ENCODE measurements at places on chromosomes 1 and 21.

- no peak for DNase-seq
These were observed 73.5 kb upstream of the TMPRSS15 start for GRCh38 chr21:18477043-18477442.

- DNase-seq = no peak
These were observed 26.5 kb downstream of the UTS2 start for GRCh38 chr1:7826363-7826762.

- DNase-seq = no peak
These were observed 1290.7 kb upstream of the ADGRL2 start for GRCh38 chr1:80509965-80510522.

GRCh38 chr1:82153272-82153629 lies 352.5 kb downstream of the ADGRL2 start:
- peak; percentile 3 for DNase-seq

GRCh38 chr1:201221201-201221846 lies 30.7 kb downstream of the IGFN1 start:
- DNase-seq = no peak

GRCh38 chr1:70043804-70044203 lies 161.6 kb downstream of the LRRC40 start:
- peak; percentile 39 for DNase-seq

DNA sequence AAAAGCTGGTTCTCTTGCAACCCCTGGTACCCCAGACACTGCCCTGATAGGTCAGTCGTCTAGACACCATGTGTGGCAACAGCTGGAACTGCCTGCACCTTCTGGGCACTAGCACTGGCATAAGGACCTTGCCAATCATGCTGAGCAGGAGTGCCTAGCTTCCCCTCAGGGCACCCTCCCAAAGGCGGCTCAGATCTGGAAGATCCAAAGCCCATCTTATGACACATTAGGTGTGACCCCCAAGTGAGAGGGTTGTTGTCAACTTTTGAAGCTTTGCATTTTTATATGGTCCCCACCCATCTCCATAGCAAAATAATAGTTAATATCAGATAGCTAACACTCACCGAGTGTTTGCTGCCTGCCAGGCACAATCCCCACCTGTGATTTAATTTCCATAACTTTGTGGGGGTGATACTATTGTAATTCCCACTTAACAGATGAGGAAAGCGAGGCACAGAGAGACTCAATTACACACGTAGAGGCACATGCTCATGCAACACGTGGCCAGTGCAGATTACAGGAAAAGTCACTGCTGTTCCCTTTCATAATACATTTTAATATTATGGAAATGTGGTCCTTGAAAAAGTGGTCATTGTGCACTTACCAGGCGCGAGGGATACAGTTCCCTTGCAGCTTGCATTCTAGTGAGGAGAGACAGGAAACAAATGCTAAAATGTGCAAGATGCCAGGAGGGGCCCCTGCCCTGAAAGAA lies 25.8 kb downstream of the EXOC8 start:
- no peak for DNase-seq

DNA sequence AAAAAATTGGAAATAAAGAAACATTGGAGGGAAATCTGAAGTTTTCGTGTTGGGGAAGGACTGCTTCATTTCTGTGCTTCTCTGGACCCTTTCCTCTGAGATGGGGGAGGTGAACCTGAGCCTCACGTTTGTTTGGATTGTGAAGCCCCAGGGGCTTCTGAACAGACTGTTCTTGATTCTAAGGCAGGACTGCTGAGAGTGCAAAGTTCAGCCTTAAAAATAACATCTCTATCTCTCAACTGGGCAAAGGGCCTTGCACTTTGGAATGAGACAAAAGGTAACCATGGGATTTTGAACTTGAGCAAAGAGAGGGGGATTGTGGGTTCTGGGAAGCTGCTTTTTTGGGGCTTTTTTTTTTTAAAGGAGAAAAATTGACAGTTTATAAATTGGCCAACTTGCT lies 45.0 kb downstream of the GPR88 start:
- DNase-seq = no peak

- no peak for DNase-seq
These were observed 26.3 kb downstream of the USP24 start for GRCh38 chr1:55188909-55189308.

- no peak for DNase-seq
These were observed 39.8 kb upstream of the LRP8 start for GRCh38 chr1:53367503-53368313.

GRCh38 chr21:38142224-38142623 lies 114.6 kb upstream of the KCNJ15 start:
- DNase-seq = no peak

GRCh38 chr1:220880726-220881506 lies 1.7 kb downstream of the HLX start:
- DNase-seq = no peak

DNA sequence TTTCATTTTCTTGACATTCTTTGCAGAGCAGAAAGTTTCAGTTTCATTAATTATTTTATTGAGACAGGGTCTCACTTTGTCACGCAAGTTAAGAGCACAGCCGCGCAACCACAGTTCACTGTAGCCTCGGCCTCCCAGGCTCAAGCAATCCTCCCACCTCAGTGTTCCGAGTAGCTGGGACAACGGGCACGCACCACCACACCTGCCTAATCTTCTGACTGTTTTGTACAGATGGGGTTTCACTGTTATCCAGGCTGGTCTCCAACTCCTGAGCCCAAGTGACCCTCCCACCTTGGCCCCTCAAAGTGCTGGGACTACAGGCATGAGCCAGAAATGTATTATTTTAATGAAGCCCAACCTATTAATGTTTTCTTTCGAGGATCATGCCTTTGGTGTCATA lies 3.0 kb upstream of the SPATC1L start:
- DNase-seq = no peak

DNA sequence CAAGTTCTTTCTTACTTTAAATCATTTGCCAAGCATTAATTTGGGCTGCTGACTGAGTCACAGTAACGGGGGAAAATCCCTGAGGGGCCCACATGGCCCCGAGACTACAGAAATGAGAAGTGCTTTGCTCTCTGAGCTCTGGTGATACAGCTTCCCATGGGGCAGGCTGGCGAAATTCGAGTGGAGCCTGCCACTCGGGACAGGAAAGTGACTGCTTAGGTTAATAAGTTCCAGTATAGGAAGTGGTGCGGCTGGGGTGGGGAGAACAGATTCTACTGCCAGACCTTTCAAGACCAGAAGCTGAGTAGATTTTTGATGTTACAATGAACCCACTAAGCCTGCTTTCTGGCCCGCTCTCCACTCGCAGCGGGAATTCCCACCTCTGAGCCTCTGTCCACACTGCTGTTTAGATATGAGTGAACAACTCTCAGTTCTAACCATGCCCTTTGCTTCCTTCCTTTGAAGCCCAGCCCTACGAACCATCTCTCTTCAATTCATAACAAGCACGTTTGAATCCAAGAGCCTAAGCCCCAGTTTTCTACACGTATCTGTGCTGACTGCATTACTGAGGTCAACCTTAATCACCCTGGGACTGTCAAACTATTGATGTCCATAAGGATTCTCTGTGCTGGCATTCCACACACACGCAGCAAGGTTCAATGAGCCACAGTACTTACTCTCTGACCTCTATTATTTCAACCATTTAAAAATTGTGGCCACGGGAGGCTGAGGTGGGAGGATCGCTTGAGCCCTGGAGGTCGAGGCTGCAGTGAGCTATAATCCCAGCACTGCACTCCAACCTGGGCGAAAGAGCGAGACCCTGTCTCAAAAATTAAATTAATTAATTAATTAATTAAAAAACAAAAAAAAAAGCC lies 9.6 kb downstream of the ZBTB17 start:
- no peak for DNase-seq

DNA sequence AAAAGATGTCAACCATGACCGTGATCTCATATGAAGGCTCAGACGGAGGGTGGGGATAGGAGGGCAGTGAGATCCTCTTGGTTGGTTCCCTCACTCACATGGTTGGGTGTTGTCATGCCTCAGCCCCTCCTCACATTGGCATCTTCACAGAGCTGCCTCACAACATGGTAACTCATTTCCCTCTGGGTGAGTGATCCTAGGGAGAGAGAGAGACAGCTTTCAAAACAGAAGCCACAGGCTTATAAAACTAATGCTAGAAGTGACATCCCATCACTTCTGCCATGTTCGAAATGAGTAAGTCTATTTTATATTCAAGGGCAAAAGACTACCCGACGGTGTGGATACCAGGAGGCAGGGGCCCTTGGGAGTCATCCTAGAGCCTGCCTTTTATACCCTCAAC lies 145.5 kb downstream of the SPATA17 start:
- DNase-seq = no peak

GRCh38 chr1:85623061-85623471 lies 42.5 kb downstream of the CCN1 start:
- DNase-seq = peak; percentile 59

GRCh38 chr1:189315035-189315901 lies 1162.4 kb downstream of the BRINP3 start:
- no peak for DNase-seq

DNA sequence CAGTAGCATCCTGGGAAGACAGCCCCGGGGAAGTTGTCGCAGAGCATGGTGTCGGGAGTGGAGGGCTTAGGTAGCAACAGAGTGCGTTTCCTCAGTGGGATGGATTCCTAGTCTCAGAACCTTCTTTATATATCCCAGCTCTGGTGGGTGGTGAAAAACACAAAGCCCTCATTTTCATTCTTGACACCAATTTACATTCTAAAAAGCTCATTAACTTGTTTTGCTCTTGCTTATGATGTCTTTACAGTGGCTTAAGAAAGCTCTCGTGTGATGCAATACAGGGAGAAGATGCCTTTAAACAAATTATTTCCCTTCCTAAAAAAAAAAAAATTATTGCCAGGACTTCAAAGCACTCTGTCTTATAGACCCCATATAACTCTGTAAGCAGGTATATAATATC lies at the start of gene KRTAP8-1:
TSS of gene KRTAP8-1 (minus strand) at position 101 of the 400 bp plus-strand sequence. CDS start at position 47, 54 bp downstream.
- DNase-seq = no peak

DNA sequence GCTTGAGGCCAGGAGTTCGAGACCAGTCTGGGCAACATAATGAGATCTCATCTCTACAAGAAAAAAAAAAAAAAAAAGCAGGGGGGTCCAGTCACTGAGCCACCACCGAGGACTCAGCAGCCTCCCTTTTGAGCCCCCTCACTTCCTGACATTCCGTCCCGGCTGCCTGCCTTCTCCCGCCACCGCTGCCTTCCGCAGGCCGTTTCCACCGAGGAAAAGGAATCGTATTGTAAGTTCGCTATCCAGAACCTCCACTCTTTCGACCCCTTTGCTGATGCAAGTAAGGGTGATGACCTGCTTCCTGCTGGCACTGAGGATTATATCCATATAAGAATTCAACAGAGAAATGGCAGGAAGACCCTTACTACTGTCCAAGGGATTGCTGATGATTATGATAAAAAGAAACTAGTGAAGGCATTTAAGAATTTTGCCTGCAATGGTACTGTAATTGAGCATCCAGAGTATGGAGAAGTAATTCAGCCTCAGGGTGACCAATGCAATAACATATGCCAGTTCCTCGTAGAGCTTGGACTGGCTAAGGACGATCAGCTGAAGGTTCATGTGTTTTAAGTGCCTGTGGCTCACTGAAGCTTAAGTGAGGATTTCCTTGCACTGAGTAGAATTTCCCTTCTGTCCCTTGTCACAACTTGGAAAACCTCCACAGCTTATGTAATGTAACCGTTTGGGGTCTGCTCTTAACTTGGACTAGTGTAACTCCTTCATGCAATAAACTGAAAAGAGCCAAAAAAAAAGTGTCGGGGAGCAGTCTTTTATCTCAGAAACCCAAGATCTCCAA lies 55.6 kb downstream of the GLUL start:
- DNase-seq = no peak

DNA sequence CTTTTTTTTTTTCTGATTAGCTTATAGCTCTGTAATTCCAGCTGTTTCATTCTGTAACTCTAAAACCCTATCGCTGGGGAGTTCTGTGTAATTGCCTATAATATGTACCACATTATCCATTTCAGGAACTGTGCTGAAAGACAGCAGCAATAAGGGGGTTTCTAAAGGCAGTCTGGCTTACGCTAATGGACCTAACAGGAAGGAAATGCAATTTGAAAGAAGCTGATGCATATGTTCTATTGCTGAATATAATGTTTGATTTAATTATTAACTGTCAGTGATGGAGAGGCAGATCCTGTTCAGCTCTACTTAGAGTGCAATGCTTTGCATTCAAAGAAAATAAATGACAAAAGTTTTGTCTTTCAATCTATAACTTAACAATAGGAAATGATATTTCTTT lies 209.4 kb upstream of the SNX7 start:
- DNase-seq = no peak

DNA sequence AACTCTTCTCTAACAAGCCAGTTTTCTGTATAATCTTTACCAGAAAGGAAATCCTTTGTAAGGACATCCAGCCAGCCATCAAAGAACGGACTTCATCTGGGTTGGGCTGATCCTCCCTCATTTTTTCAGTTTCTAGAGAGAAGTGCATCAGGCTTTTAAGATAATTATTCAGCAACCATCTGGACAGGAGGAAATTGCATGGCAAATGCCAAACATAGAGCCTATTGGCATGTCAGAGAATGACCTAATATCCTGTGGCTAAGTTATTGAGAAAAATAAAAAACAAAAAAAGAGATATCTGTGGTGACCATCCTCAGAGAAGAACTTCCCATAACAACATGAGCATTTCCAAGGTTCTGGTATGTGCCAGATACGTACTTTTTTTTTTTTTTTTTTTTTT lies 74.9 kb upstream of the BEND5 start:
- peak; percentile 52 for DNase-seq

GRCh38 chr1:92768915-92769314 lies 16.0 kb downstream of the EVI5 start:
- DNase-seq = no peak

GRCh38 chr21:45506836-45507522 lies 35.3 kb downstream of the SLC19A1 start:
- no peak for DNase-seq

- DNase-seq = no peak
These were observed 623 bp downstream of the RPL22 start for GRCh38 chr1:6198646-6199297.

GRCh38 chr1:207968521-207969009 lies 57.6 kb upstream of the CD34 start:
- no peak for DNase-seq

GRCh38 chr1:150302338-150302737 lies 8.7 kb downstream of the MRPS21 start:
- no peak for DNase-seq

GRCh38 chr1:61477301-61477700 lies 247.6 kb downstream of the TM2D1 start:
- no peak for DNase-seq

GRCh38 chr21:43613755-43614638 lies 45.3 kb downstream of the HSF2BP start:
- no peak for DNase-seq

- DNase-seq = no peak
These were observed 12.7 kb downstream of the UTP11 start for GRCh38 chr1:38025233-38025632.

GRCh38 chr1:213737398-213738035 lies 250.3 kb upstream of the PROX1 start:
- no peak for DNase-seq

DNA sequence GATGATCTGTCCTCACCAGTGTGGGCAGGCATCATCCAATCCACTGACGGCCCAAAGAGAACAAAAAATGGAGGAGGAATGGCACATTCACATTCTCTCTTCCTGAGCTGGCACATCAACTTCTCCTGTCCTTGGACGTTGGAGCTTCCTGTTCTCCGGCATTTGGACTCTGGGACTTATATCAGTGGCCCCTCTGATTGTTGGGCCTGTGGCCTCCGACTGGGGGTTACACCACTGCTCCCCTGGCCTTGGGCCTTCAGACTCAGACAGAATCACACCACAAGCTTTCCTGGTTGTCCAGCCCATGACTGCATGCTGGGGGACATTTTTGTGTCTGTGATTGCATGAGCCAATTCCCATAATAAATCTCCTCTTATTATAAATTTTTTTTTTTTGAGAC lies 20.1 kb downstream of the IFNLR1 start:
- DNase-seq = no peak

All from GM04503 (cell line).